ENCODE measurements at places on chromosomes 5 and 9. TPM values are rescaled to one million over a fixed set of nuclear protein-coding genes. Genes with fewer than 3 reads are reported as not detected.

- DNase-seq: no peak
Observed at GRCh38 chr9:73348471-73348870, 196.8 kb downstream of the ANXA1 start.

Gene CDH6
- not detected for total RNA-seq

DNA sequence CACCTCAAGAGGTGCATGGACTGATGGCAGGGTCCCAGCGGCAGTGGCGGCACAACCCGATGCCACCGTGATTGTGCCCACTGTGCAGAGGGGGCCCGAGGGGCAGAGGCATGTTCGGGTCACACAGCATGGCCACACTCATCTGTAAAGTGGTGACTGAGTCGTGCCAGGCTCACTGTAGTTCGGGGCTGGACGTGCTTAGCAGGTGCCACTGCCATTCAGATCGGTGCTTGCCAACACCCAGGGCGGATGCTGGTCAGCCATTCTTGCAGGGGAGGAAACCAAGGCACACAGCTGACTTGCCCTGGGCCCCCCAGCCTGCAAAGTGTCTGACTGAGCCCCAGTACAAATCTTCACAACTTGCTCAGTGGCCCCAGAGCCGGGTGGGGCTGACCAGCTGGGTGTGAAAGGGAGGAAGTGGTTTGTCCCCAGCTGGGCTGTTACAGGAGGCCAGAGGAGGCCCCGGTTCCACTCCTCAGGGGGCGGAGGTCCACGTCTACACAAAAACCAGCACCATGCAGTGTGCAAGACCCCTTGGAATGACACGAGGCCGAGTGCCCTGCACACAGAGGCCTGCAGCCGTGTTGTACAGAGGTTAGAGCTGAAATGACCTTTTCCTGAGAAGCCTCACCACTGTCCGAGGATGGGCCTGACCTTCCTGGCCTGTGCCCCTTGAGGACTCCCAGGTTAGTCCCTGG lies 17.9 kb downstream of the FGD3 start:
- peak; percentile 63 for DNase-seq

DNA sequence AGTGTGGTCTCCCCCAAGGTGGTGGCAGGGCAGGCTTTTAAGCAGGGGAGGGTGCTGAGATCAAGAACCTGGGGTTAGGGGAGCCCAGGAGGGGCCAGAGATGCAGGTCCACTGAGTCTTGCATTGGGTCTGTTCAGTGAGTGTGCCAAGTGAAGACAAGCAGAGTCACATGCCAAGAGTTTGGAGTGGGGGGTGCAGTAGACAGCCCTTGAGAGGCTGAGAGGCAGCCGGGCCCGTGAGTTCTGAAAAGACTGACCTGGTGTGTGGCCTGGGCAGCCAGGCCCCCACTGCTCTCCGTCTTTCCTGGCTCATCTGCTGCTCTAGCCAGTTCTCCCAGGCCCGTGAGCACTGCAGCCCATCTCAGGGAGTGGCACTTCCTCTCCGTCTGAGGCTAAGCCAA lies 120.0 kb downstream of the DAB2IP start:
- DNase-seq: no peak

Gene RNF183
- total RNA-seq: 0.37 TPM

- no peak for DNase-seq
Observed at GRCh38 chr5:2158109-2158508, 275.4 kb upstream of the IRX4 start.

DNA sequence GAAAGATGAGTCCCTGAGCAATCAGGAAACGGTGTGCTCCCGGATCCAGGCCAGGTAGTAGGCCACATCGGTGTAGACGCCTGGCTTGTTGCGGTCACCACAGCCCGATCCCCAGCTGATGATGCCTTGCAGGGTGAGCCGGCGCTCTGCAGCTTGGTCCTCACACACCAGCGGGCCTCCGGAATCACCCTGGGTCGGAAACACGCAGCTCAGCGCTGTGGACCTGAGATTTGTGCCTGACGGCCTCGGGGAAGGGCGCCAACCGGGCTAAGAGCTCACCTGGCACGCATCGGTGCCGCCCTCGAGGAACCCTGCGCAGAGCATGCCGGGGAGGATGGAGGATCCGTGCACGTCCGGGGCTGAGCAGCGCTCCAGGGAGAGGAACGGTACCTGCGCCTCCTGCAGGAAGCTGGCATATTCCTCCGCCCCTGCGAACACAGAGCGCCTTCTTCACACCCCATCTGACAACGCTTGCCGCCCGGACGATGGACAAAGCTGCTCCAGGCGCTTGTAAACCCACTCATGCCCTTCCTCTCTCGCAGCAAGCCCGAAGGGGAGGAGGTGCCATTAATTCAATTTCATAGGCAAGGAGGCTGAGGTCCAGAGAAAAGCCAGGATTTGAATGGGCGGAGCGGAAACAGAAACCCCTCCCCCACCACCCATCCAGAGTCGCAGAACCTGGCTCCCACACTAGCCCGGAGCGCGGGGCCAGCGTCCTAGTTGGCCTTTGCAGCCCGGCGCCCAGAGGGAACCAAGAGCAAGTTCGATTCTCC lies 2.0 kb upstream of the PFN3 start:
- DNase-seq: peak; percentile 71
